NCI-H460 (cell line): ENCODE measurements at places on chromosomes 6 and 20.

DNA sequence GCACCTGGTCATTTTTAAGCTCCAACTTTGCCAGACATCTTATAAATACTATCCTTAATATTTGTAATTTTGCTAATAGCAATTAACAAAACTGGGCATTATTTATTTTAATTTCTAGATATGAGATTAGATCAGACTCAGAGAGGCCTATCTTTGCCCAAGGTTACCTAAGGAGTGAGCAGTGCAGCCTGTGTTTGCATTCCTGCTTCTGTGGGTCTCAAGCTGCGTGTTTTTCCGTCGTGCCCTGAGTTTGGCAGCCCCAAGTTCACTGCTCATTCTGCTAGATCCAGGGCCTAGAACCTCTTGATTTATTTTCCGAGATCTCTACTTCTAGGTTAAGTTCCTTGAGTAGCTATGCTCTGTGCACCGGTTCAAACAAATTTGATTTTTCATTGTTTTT, 11.0 kb upstream of the ADGRG6 start:
- no peak for DNase-seq

DNA sequence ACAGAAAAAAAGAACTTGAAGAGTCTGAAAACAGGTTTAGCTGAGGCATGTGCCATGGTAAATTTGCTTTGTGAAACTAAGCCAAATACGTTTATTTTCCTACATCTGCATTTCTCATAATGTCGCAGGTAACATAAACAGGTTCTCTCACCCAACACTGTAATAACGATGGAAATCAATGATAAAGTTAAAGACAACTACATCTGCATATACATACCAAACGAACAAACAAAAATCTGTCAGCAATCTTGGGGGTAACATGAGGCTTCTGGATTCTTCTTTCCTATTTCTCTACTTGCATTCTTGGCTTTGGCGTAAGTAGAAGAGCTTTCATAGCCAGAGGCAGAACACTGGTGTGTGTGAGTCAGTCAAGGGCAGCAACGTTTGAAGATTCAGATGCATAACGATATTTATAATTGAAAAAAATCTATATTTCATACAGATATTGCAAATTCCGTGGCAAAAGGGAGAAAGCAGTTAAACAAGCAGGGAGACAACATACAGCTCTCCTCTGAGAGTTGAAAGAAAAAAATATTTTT, 195.1 kb downstream of the EDN1 start:
- DNase-seq: no peak

DNA sequence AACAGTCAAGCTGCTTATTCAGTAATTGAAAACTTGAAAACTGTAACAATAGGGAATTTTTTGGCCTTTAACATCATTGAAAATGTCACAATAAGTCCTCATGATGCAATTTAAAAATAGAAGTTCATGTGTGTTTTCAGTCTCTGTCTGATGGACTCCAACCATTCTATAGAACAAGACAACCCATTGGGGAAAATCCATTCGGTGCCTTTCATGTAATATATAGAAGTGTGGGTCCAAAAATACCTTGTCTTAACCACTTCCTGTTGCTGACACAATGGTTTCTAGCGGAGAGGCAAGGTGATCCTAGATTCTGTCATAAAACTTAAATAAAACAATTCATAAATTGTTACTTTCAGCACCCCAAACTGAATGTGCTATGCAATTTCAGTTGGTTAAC, 1131.3 kb upstream of the MAP3K7 start:
- DNase-seq: no peak

GRCh38 chr20:35953387-35954199, 709 bp downstream of the SCAND1 start:
- peak; percentile 11 for DNase-seq

DNA sequence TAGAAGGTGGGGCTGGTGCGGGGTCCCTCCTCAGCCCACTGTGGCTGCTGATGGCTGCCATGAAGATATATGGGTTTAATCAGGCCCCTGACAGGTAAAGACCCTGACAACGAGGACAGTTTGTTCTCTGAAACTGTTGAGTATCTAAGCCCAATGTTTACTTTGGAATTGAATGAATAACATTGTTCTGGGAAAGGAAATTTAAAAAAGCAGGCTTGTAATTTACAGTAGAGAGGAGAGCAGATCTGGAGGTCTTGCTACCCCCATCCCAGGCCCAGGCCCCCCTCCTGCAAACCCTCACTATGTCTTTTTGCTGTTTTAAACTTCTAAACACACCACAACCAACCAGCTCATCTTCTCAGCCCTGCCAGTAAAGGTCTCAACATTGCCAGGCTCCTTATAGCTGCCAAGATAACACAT, 171.3 kb downstream of the CDC5L start:
- no peak for DNase-seq
